ENCODE measurements at places on chromosomes 11 and 22.

DNA sequence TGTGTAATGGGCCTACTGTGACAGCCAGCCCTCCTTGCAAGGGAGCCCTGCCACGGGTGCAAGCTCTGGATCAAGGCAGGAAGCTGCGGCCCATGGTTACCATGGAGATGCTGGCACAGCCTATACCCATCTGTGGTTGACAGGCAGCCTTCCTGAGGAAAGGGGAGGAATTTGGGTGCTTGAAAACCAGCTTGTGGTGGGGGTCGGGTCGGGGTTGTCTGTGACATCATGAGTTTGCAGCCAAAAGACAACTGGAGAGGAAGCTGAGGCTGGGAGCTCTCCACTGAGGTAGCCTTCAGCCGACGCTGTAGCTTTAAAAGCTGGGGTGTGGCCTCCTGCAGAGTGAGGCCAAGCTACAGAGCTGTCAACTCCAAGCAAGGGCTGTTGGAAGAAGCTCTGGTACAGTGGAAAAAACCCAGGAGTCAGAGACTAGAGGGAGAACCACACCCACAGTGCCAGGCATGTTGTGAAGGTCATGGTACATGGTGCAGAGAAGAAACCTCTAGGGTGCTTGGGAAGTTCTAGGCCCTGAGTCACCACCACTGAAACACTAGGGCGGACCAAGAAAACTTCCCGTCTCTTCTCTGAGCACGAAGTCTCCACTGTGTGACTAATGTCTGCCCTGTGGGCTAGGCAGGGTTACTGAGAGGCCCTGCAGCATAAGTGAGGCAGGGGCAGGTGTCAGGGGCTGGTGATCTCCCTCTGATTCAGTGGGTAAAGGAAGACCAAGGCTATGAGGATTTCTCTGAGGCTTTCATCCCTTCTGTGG, 10.8 kb upstream of the LDHA start:
- peak overlapping the region; percentile 94 for H3K27ac ChIP-seq
- H3K36me3 ChIP-seq = no peaks in the 10 kb centered on the region
- peaks cover 23% of the 10 kb centered on the region for H3K4me1 ChIP-seq
- DNase-seq = peak; percentile 84

DNA sequence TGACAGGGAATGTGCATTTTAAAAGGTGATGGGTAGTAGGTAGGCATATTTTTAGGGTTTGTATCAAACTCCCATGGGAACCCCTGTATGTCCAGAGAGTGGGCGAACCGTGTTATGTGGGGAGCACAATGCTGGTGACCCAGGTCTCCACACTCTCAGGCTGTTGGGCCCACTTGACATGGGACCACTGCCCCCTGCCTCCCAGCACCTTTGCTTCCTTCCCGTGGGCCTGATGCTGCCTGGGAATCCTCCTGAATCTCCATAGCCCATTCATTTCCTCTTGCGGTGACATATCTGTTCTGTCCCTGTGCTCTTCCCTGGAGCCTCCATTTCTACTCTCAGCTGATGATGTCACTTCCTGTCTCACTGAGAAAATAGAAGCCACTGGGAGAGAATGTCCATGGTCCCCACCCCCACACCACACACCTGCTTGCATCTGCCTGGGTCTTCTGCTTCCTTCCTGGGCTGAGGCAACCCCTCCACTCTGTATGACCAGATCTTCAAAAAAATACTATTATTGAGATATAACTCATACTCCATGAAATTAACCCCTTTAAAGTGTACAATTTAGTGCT, 55.8 kb upstream of the THY1 start:
- H3K27me3 ChIP-seq = no peaks in the 10 kb centered on the region
- H3K27ac ChIP-seq = no peak overlapping the region
- no peaks in the 10 kb centered on the region for H3K36me3 ChIP-seq

DNA sequence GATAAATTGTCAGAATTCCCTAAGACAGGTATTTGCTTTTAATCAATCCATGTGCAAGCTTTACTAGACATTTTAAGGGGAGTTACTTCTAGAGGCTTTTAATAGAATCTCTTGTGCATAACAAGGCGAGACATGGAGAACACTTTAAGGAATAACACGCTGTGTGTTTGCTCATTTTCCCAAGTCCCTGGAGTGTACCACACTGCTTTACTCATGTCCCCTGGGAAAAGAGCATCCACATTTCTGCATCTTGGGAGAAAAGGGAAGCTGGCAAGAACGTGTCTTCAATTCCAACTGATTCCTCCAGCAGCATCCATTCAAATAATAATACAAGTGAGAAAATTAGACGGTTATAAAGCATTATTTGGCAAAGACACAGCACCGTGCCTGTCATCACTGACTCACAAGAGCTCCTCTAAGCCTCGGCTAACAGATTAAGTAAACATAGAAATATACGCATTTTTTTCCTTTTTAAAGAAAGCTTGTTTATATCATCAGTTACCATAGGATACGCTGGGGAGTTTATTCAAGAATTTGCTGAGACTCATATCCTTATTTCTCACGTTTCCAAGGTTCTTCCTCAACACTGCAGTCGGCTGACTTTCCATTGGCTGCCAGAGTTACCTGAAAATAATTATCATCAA, 121.5 kb downstream of the CD44 start:
- no peak overlapping the region for H3K27ac ChIP-seq
- no peaks in the 10 kb centered on the region for H3K36me3 ChIP-seq
- no peak for DNase-seq
- H3K27me3 ChIP-seq = peaks cover 5% of the 10 kb centered on the region
- H3K4me3 ChIP-seq = no peak overlapping the region

- H3K4me1 ChIP-seq = peaks cover 4% of the 10 kb centered on the region
- H3K4me3 ChIP-seq = no peak overlapping the region
- no peak overlapping the region for H3K27ac ChIP-seq
These were observed 24.4 kb upstream of the FBLN1 start for GRCh38 chr22:45478108-45478771.

GRCh38 chr22:47000256-47000655, 237.8 kb downstream of the TBC1D22A start:
- no peaks in the 10 kb centered on the region for H3K27me3 ChIP-seq
- H3K27ac ChIP-seq = no peak overlapping the region
- H3K36me3 ChIP-seq = no peaks in the 10 kb centered on the region
- no peak overlapping the region for H3K4me3 ChIP-seq
- H3K4me1 ChIP-seq = peaks cover 16% of the 10 kb centered on the region

All from HCT116 (cell line).